ENCODE measurements at places on chromosomes 4 and X.

DNA sequence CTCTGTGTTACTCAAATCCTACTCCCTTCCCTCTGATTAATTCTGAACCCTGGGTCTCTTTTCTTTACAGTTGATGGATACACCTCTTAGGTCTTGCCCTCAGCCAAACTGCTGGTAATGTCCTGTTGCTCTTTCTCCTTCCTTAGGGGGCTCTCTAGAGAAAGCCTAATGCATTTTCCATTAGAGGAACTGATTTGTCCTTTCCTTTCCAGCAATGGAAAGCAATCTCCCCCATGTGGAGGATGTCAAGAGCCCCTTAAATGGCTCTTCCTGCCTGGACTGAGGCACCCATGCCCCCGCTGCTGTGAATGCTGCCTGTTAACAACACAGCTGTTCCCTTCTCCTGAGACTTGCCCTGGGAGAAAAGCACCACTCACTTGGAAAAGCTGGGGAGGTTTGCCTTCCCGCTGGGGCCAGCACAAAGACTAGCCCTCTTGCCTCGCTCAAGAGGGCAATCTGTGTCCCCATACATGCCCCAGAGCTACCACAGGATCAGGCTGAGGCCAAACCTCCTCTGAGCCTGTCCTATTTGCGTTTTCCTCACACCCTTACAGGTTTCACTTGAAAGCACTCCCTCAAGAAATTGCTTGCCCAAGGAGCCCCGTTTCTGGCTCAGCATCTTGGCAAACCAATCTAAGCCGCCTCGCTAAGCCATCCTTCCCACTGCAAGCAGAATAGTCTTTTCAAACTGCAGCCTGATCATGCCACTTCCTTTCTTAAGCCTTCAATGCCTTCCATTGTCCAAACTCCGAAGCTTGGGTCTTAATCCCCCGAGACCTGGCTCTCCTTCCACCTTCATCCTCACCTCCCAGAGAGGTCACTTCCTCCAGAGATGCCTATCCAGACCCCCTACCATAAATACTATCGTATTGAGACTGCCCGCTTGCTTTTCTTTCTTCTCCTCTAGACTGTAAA, 23.2 kb upstream of the SMIM20 start:
- DNase-seq = no peak

GRCh38 chr4:41935652-41936021, 408 bp downstream of the TMEM33 start:
- DNase-seq = peak; percentile 37

GRCh38 chrX:77564823-77565222, 117.6 kb downstream of the FGF16 start:
- no peak for DNase-seq

DNA sequence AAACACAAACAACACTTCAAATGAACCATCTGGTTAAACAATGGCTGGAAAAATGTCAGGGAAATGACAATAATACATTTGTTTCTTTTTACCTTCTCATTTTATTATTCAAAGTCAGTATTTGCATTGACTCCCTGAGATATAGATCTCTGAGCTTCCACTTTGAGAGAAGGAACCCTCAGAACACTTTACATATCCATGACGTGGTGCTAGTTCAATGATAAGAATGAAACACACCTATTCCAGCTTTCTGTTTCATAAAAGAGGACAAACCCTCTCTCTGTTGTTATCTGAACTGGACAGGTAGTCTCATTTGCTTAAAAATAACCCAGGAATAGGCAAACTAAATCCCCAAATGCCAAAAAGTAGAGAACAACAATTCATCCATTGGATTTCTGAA, 65.3 kb upstream of the CCSER1 start:
- no peak for DNase-seq

DNA sequence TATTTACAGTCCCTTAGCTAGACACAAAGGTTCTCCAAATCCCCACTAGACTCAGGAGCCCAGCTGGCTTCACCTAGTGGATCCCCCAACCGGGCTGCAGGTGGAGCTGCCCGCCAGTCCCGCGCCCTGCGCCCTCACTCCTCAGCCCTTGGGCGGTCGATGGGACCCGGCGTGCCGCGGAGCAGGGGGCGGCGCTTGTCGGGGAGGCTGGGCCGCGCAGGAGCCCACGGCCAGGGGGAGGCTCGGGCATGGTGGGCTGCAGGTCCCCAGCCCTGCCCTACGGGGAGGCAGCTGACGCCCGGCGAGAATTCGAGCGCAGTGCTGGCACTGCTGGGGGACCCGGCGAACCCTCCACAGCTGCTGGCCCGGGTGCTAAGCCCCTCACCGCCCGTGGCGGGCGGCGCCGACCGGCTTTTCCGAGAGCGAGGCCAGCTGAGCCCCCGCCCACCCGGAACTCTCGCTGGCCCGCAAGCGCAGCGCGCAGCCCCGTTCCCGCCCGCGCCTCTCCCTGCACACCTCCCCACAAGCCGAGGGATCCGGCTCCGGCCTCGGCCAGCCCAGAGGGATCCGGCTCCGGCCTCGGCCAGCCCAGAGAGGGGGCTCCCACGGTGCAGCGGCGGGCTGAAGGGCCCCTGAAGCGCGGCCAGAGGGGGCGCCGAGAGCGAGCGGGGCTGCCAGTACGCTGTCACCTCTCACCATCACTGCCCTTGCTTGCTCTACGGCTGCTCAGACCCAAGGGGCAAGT, 39.4 kb downstream of the WFS1 start:
- DNase-seq = no peak

- DNase-seq = no peak
Observed at GRCh38 chr4:8143392-8144140, 15.0 kb downstream of the ABLIM2 start.

- no peak for DNase-seq
Observed at GRCh38 chr4:145061318-145061920, 36.6 kb downstream of the ANAPC10 start.

Data from stimulated activated CD4-positive, alpha-beta T cell treated with anti-CD3 and anti-CD28 coated beads, Interleukin-4, amount 100 ng/mL, for 24 hours (primary cell).